Stimulated activated CD4-positive, alpha-beta T cell treated with anti-CD3 and anti-CD28 coated beads, Interleukin-12 subunit alpha, Interleukin-12 subunit beta, amount 100 ng/mL, for 4 hours (primary cell): ENCODE measurements at places on chromosomes 6 and 20.

DNA sequence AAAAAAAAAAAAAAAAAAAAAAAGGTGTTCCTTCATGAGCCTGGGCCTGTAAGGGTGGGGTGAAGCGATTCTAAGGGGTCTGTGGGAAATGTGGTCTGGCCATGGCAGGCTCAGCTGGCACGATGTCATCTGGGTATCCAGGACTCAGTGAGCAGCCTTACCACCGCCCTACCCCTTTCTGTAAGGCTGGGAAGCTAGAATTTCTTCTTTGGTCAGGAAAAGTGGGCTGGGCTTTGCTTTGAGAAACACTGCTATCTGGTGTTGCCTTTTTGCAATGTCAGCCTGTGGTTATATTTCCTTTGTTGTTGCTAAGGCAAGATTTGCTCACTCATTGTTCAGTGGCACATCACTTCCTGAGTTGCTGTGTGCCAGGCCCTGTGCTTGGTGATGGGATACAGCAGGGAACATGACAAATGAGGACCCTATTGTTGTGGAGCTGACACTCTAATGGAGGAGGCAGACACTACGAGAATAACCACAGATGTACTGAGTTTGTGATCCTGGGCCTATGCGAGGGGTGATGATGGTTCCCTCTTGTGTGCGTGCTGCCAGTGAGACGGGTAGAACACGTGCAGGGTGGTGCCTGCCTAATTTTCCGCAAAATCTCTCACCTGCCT lies 45.9 kb upstream of the ZNFX1 start:
- no peak for DNase-seq

GRCh38 chr6:45955597-45955996 lies 60.1 kb downstream of the CLIC5 start:
- no peak for DNase-seq

- no peak for DNase-seq
Observed at GRCh38 chr6:2197984-2198383, 47.4 kb downstream of the GMDS start.

DNA sequence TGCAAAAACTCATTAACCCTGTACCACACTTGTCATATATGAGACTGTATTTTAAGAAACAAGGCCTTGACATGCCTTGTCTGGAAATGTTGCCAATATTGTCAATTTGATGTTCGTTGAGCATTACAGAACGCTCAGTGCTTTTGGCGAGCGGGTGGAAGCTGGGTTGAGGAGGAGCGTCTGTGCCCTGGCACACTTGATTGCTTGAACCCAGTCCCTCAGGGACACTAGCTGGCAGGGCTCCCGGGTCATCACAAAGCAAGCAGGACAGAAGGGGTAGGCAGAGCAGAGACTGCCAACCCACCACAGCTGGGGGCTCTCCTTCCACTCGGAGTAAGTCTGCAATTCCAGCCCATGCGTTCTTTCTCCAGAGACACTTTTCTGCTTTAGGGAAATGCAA lies 286.3 kb downstream of the KHDC1L start:
- no peak for DNase-seq

DNA sequence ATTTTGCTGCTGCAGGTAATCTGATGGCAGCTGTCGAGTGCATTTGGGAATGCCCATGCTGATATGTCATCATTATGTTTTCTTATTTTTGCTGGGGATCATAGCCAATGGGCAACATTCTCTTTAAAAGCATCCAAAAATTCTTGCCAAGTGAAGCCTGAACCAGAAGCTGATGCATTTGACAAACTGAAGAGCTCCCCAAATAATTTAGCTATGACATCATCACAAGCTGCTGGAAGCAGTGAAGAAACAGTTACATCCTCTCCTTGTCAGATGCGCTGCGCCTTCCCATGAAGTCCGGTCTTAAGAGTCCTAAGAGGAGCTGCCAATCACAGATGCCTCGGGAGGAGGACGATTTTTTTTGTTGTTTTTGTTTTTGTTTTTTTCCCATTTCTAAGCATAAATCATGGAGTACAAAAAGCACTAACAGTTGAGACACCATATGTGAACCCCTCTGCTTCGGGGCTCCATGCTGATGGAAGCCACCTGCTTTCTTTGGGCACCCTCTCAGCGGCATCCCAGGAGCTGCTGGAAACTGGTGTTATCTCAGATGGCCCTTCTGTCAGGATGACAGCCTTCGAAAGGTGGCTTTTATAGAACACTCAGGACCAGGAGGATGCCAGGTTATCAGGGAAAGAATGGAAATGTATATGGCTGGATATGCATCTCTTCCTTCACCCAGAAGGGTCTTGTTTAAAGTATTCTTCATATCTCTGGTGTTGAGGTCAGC lies 56.1 kb upstream of the FOXQ1 start:
- DNase-seq, result no peak

- no peak for DNase-seq
Observed at GRCh38 chr6:42551217-42551616, 12.6 kb upstream of the UBR2 start.

DNA sequence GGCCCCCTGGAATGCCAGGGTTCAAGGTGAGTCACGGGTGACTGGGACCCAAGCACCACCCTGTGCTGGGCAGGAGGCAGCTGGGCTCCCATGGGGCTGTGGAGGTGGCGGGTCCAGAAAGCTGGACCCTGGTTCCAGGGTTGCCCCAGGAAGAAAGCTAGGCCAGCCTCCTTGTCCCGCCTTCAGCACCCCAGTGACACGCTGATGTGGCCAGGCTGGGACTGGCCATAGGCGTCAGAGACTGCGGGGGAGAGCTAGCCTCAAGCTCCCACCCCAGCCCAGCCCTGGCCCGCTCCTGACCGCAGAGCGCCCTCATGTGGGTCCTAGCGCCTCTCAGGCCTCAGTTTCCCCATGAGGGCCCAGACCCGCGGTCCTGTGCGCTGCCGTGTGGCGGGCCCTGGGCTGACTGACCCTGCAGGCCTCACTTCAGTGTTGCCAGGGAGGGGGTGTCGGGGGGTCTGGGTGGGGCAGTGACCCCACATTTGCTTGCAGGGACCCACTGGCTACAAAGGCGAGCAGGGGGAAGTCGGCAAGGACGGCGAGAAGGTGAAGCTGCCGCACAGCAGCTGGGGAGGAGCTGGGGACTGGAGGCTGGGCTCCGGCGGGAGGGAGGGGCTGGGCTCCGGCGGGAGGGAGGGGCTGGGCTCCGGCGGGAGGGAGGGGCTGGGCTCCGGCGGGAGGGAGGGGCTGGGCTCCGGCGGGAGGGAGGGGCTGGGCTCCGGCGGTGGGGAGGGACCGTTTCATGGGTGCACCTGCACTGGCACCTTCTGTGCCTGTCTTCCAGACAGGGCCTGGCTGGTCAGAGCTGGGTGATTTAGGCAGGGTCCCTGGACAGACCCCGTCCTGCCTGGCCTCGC lies 7.9 kb downstream of the COL9A3 start:
- peak; percentile 41 for DNase-seq

DNA sequence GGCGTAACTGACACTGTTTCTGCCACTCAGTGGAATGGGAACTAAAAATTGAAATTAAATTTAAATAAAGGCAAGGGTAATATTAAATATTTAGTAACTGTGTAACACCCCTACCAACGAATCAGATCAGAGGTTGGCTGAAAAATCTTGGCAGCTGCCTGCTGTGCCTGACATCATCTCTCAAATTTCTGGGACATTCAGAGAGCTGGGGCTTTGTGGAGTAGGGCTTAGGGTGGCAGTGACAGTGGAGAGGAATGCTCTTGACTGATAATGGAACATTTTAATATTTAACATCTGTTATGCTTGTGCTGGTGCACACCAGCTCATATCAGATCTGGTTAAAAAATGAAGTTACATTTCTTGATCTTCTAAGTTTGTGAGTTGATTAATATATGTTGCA lies 62.2 kb downstream of the RFPL4B start:
- no peak for DNase-seq

DNA sequence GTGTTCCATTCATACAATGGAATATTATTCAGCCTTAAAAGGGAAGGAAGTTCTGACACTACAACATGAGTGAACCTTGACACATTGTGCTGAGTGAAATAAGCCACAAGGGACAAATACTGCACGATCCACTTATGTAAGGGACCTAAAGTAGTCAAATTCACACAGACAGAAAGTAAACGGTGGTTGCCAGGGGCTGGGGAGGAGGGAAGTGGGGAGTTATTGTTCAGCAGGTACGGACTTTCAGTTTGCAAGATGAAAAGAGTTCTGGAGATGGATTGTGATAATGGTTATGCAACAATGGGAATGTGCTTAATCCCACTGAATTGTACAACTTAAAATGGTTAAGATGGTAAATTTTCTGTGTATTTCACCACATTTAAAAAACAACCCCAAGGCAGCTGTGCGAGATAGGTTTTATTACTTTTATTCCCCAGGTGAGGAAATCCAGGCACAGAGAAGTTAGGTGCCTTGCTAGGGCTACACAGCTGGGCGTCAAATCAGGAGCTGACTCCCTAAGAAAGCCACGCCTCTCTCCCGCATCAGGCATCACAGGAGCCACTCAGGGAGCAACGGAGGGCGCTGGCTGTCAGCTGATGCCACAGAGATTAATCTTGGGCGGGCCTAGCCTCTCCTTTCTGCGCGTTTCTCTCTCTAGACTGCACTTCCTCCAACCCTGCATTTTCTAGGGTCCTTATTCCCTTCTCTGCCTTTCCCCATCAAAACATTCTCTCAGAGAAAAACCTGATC lies 9.3 kb upstream of the TRAF3IP2 start:
- DNase-seq, result no peak

DNA sequence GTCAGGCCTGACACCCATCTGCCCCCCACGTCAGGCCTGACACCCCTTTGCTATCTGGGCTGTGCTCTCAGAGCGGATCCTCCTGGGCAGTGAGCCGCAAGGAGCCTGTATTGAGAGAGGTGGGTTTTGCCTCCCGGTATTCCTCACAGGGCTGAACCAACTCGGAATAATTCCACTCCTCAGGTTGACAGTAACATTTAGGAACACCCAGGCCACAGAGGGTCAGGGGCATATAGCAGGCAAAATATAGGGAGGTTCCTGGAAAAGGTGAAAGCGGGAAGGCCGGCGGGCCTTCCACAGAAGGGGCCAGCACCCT lies 6.8 kb upstream of the FGD2 start:
- no peak for DNase-seq

DNA sequence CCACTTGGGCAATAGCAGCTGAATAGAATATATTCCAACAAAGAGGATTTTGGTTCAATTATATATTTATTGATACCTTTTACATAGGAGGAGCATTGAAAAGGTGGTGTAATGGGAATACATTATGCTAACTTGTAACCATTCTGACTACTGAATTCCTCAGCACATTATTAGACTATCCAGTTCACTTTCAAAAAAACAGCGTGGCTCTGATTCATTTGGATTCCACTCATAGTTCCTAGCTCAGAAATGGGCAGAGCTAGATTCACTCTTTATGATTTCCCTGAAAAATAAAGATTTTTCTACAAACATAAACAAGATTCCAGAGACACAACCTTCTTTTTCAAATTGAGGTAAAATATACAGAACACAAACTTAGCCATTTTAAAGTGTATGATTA lies 9.2 kb upstream of the TRERF1 start:
- no peak for DNase-seq

DNA sequence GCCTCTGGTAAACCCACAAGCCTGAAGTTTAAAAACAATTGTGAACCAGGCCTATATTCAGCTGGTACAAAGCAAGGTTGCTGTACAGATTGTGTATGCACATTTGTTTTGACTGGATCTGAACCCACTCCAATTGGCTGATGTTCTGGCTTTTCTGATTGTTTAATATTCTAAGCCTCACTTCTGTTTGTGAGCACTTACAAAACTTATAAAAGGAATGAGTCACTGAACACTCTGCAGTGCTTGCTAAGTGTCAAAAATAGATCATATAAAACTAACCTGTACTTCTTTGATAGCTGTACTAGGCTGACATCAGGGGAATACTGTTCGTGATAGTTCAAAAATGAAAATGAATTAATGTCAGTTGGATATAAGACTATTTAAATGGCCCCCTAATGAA lies 12.1 kb downstream of the COL21A1 start:
- DNase-seq, result no peak

DNA sequence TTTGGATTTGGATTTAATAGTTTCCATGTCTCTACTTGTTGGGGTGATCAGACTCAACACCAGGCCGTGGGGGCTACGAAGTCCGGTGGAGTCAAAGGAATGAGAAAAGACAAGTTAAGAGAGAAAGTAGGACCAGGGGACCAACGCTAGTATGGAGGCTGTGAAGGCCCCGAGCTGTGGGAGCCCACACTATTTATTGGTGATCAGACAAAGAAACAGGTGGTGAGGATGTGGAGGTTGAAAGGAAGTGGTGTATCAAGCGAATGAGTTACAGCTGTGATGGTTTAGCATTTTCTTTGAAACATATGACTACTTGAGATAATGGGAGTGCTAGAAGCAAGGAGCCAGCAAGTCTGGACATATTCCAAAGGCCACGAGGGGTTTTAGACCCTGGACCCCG lies 62.4 kb downstream of the AKAP7 start:
- DNase-seq, result no peak

GRCh38 chr20:43936104-43936770 lies 21.6 kb downstream of the TOX2 start:
- no peak for DNase-seq

- no peak for DNase-seq
Observed at GRCh38 chr6:139540276-139540675, 165.8 kb upstream of the CITED2 start.

- DNase-seq, result no peak
Observed at GRCh38 chr6:22357724-22358189, 60.9 kb upstream of the PRL start.

GRCh38 chr6:163842467-163842866 lies 427.9 kb downstream of the QKI start:
- no peak for DNase-seq

GRCh38 chr6:139569566-139569965 lies 195.1 kb upstream of the CITED2 start:
- DNase-seq, result no peak

DNA sequence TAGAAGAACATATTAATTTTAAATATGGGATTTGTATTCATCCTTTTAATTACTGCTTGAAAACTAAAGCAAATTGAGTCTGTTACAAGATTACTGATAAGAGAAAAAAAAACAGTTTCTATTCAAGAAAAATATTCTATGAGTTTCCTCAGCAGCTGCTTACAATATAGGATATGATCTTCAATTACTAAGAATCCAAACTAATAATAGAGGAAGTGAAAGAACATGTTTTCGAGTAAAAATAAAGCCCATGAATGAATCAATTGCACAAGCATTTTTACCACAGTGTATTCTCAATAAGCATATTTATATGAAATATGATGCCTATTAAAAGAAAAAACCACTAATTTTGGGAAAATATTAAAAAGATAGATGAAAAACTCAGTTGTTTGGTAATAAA lies 63.4 kb downstream of the AHI1 start:
- no peak for DNase-seq

GRCh38 chr6:110587328-110587727 lies 110.9 kb upstream of the SLC22A16 start:
- no peak for DNase-seq

GRCh38 chr6:88599571-88599970 lies 363.8 kb downstream of the RNGTT start:
- DNase-seq, result no peak

GRCh38 chr6:98039443-98039842 lies 756.4 kb upstream of the MMS22L start:
- no peak for DNase-seq

GRCh38 chr6:137102050-137102848 lies 57.5 kb upstream of the IL20RA start:
- no peak for DNase-seq

GRCh38 chr6:11621119-11621518 lies 83.6 kb downstream of the TMEM170B start:
- no peak for DNase-seq
